ENCODE measurements at places on chromosomes 11 and 22.

- DNase-seq, result no peak
These were observed 29.5 kb downstream of the KCNQ1 start for GRCh38 chr11:2474059-2474901.

GRCh38 chr22:23911318-23911980 lies 17.3 kb downstream of the MIF start:
- no peak for DNase-seq

- no peak for DNase-seq
These were observed 16.7 kb downstream of the MMP7 start for GRCh38 chr11:102513869-102514268.

DNA sequence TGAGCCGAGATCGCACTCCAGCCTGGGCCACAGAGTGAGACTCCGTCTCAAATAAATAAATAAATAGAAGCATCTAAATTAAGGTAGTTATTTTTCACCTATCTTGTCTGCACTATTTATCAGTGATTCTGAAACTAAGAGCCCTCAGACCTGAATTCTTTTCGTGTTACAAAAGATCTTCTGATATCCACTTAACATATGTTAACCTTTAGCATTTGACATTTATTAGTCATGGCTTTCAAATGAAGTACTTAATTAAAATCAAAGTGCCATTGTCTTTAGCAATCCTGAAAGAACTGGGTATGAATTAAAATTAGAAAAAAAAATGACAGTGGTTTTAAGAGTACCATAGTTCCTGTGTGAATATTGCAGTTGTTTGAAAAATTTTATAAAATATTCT lies 99.1 kb upstream of the TIMP3 start:
- no peak for DNase-seq

GRCh38 chr11:105297463-105297862 lies 157.9 kb upstream of the CARD18 start:
- DNase-seq, result no peak
